ENCODE measurements at places on chromosomes 12 and 14.

DNA sequence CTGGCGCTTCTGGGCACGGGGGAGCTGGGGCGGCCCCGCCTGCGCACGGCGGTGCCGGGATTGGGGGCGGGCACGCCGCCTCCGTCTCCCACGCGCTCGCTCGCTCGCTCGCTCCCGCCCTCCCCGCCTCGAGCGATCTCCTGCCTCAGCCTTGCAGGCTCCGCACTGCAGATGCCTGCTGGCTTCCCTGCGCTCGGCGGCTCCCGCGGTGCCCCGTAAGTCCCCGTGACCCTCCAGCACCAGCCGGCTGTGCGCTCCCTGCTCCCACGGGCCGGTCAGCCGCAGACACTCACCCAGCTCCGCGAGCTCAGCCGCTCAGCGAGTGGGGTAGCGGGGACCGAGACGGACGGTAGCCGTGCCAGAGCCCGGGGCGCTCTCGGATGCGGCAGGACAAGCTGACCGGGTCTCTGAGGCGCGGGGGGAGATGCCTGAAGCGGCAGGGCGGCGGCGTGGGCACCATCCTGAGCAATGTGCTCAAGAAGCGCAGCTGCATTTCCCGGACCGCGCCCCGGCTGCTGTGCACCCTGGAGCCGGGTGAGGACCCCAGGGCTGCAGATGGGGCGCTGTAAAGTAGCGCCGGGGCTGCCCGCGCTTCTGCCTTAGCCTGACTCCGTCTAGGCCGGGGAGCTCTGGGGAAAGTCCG is at the start of gene TBC1D30:
TSS of gene TBC1D30 (plus strand) at position 148 of the 643 bp plus-strand sequence. CDS start at position 381, 233 bp downstream.
- DNase-seq, result peak; percentile 39

DNA sequence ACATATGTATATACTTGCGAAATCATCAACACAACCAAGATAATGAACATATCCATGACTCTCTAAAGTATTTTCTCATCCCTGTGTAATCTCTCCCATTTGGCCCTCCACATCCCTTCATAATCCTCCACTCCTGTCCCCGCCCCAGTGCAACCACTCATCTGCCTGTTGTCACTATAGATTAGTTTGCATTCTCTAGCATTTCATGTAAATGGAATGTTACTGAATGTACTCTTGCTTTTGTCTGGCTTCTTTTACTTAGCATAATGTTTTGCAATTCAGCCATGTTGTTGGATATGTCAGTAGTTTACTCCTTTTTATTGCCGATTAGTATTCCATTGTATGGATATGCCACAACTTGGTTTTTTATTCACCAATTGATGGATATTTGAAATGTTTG is 99.1 kb downstream of the BICD1 start:
- no peak for DNase-seq

DNA sequence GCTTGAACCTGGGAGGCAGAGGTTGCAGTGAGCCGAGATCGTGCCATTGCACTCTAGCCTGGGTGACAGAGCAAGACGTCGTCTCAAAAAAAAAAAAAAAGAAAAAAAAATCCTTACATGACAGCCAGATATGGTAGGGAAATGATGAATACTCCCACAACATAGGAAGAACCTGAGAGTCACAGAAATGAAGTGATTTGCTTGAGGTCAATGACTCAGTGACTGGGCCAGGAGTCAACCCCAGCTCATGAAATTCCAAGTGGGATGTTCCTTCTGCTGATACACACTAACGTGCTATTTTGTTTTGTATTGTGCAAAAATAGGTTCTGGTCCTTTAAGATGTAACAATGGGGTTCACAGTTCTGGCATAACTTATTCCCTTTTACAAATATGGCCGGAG is 9.0 kb downstream of the RHOF start:
- no peak for DNase-seq

- no peak for DNase-seq
These were observed 16.6 kb upstream of the CCDC177 start for GRCh38 chr14:69591317-69591716.

- DNase-seq, result no peak
These were observed 173.1 kb downstream of the DUSP6 start for GRCh38 chr12:89179245-89179644.

DNA sequence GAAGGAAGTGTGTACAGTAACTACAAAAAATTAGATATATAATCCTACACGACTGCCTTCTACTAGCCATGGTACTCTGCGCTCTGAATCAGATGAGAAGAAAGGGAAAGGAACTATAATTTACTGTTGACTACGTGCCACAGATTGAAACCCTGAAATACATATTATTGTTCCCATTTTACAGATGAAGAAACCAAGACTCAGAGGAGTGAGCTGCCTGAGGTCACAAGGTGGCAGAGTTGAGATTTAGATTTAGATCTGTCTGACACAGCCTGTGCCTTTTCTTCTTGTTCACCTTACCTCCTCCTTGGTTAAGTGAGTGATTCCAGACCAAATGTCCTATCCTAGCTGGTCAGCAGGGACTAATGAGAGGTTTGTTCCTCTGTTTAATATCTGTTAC is 61.6 kb upstream of the OR4E1 start:
- DNase-seq, result no peak

DNA sequence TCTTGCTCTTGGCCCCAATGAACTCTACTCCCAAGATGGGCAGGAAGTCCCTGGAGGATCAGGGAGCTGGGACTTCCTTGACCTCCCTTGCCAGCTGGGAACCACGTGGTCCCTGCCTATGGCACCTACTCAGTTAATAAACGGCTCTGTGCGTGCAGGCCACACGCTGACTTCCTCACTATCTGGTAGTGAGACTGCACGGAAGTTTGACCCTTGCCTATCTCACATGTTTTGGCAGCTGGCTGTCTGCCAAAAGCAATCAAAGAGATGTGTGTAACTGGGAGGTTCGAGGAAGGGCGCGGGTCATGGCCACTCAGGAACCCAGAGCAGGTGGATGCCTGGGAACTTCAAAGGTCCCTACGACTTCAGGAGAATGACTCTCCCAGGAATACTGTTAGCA is 57.9 kb downstream of the RFLNA start:
- no peak for DNase-seq

- DNase-seq, result no peak
These were observed 7.6 kb upstream of the RAD51AP1 start for GRCh38 chr12:4530982-4531586.

DNA sequence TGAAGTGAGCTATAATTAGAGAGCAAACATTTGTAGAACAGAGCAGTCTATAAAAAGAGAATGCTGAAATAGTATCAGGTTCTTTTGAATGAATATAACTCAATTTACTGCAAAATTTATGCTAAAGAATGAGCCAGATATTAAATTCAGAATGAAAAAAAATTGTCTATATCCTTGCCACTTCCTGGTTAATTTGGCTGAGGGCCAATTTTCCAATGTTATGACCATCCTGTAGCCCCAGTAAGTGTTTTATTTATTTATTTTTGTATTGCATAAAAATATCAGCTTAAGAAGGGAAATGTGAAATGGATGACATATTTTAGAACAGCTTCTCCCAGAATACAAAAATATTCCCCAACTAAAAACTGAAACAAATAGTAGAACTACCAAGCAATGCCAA is 263.4 kb downstream of the SOX5 start:
- no peak for DNase-seq

- no peak for DNase-seq
These were observed 5.5 kb downstream of the PSMA6 start for GRCh38 chr14:35297706-35298105.

DNA sequence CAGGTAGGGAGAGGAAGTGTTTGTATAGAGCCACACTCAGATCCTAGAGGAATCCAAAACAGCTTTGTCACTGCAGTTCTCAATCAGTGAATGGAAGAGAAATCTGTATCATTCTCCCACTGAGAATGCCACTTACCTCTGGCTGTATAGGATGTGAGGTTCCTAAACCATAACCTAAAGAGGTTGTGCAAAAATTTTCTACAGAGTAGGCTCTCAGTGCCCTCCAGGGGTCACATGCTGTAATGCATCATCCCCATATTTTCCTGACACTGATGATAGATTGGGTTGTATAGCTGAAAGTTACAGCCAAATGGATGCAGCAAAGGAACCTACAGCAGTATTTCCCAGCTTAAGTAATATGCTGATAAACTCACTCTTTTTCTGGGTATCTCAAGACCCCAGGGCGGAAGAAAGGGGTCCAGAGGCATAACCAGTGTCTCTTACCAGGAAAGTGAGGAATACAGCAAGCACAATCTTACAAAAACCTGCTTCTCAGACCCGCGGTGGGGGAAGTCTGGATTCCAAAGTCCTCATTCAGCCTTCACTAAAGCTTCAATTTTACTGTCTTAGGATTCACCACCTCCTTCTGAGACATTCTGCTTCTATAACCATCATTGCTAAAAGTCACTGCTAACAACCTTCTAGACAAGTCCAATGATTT is 3.8 kb downstream of the BCDIN3D start:
- DNase-seq, result peak; percentile 34

DNA sequence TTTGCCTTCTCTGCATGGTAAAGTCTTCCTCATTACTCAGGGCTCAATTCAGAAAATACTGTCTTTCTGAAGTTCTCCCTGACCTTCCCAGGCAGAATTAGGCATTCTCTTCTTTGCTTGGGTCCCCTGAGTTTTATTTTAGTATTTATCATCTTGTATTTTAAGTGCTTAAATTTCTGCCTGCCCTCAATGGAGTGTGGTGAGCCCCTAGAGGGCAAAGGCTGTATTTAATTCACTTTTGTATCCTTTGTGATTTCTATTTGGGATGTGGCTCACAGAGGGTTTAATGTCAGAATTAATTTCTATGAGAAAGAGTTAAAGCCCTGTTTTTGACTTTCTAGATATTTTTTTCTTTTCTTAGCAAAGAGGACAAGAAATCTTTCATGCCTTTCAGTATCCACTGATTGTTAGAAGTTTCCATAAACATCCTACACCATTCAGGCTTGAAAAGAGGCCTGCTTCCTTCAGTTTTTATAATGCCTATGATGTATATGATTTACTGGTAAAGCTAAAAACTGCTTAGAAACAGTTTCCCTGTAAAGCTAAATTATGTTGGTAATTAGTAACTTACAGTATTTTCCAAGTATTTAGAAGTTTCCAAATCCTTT is 55.6 kb upstream of the PTPRB start:
- DNase-seq, result no peak

GRCh38 chr14:89600950-89601826 is 184.2 kb upstream of the FOXN3 start:
- peak; percentile 56 for DNase-seq

- DNase-seq, result no peak
These were observed 29.8 kb downstream of the CFL2 start for GRCh38 chr14:34684578-34684977.

GRCh38 chr14:56774503-56774902 is 35.8 kb downstream of the OTX2 start:
- DNase-seq, result no peak

- DNase-seq, result peak; percentile 90
These were observed 10.0 kb downstream of the WNT1 start for GRCh38 chr12:48988030-48988649.

All from ELF-1 (cell line).